ENCODE measurements at places on chromosomes 1 and 21.

GRCh38 chr21:30605968-30606367 lies 5.1 kb downstream of the KRTAP22-1 start:
- no peak for DNase-seq

GRCh38 chr1:97041026-97041425 lies 319.4 kb downstream of the PTBP2 start:
- DNase-seq = peak; percentile 12

- DNase-seq = peak; percentile 53
Observed at GRCh38 chr1:241074507-241074906, 282.5 kb downstream of the RGS7 start.

DNA sequence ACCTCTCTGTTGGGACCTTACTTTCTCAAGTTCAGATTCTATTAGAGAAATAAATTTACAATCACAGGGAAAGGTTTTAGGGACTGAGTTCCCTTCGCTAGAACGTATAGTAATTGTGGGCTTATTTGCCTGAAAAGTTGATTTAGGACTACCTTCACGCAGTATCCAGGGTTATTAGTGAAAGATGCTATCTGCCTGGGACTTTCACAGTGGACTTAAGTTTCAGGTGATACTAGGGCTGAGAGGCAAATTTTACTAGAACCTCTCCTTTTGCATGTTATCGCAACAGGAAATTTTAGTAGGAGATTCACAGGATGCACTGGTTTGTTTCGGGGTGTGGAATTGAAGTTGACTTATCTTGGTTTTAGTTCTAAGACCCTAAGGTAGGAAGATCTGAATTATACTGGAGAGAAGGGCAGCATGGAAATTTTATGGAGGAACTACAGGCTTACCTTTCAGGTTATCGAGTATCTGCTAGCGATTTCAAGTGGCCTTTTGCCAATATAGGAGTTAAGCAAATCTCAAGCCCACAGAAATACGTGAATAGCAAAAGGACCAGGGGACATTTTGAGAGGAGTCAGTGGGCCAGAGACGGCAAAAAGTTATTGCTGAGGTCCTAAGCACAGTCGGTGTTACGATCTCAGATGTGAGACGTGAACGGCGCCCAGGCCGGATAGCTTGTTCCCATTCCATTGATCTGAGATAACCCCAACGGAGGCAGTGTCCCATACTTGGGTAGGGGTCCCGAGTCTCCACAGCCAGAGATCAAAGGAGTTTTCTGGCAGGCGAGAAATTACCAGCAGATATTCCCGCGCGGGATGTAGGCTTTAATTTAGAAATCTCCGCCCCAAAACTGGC lies 723 bp upstream of the GNAI3 start:
- no peak for DNase-seq

DNA sequence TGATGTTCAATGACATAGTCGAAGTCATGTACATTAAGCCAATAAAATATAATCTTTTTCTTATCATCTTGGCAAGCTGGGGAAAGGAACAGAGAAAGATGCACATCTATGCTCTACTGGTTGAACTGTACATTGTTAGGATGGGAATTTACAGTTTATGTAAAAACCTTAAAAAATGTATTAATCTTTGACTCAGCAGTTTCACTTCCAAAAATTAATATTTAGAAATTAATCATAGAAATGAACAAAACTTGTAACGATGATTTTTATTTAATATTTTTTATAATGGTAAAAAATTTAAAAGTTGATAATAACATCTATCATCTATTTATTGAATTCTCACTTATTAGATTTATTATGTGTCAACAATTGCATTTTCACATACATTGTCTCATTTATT lies 5.7 kb upstream of the C1orf141 start:
- no peak for DNase-seq

GRCh38 chr1:83064589-83065242 lies 934.2 kb downstream of the TTLL7 start:
- no peak for DNase-seq

- no peak for DNase-seq
Observed at GRCh38 chr1:160664573-160665051, 17.8 kb upstream of the SLAMF1 start.

DNA sequence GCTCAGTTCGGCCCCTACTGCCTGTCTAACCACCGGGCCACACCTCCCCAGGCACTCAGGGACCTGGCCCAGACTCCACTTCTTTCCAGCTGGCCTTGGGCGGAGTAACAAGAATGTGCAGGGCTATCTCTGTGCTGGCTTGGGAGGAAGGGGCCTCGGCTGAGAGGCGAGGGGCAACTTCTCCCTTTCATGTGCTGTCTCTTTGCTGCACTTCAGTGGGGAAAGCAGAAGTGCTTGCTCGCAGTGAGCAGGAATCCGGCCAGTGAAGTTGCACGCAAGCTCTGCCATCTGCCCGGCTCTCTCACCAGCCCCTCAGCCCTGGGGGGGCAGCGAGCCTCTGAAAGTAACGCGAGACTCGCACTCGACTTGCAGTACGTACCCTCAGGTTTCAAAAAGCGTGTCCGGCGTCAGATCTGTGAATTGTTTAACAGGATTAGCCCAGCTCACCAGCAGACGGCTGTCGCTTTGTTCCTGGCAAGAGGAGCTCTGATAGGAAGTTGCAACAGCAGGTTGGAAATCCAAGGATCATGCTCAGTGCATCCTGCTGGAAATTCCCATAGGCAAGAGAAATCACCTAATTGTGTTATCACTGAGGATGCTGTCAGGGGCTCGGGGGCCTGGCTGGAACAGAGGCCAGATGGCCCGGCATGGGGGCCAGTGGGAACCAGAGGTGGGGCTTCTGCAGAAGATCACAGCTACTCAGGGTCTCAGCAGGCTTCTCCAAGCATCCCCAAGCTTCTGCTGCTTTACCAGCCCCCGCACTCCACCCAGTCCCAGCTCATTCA lies 221.1 kb downstream of the NPHP4 start:
- peak; percentile 3 for DNase-seq

- no peak for DNase-seq
Observed at GRCh38 chr1:3780901-3781300, 8.4 kb downstream of the SMIM1 start.

DNA sequence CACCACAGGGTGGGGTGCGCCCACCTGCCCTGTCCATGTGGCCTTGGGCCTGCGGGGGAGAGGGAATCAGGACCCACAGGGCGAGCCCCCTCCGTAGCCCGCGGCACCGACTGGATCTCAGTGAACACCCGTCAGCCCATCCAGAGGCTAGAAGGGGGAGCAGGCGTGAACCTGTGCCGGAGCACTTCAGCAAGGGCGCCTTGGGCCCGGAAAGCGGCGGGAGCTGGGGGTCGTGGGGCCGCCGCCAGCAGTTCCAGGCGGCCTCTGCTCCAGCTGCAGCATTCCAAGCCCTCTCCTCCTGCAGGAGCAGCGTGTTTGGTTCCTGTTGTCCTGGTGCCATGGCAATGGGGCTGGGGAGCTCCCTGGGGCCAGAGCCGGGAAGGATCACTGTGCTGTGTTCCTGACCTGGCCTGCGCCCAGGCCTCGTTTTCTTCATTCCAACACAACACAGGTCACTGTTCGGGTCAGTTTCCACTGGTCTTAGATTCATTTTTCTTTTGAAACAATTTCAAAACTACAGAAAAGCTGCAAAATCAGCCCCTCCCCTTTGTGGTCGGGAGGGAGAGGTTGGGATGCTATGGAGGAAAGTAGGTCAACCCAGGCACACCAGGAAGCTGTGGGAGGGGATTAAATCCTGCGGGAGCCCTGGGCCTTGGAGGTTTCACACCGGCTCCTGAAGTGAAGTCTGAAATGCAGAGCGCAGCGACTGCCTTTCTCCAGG lies 18.8 kb downstream of the SLX9 start:
- DNase-seq = peak; percentile 96

- DNase-seq = no peak
Observed at GRCh38 chr1:59443310-59443709, 146.4 kb downstream of the FGGY start.

GRCh38 chr1:109687641-109688499 lies at the start of gene GSTM1:
Gene GSTM1, plus strand, starts transcription at chr1:109687817. Its CDS starts 57 bp downstream, at chr1:109687874.
- DNase-seq = no peak
